ENCODE measurements at places on chromosomes 1 and 21. TPM values are rescaled to one million over a fixed set of nuclear protein-coding genes. Genes with fewer than 3 reads are reported as not detected.

KCNT2 gene
- total RNA-seq: 0.69 TPM

SORT1 gene
- 14.3 TPM for total RNA-seq

HJV gene
- total RNA-seq: not detected

CHI3L2 gene
- 0.55 TPM for total RNA-seq

CDC14A gene
- total RNA-seq: 3.4 TPM

PAFAH2 gene
- 9.0 TPM for total RNA-seq

ARL8A gene
- total RNA-seq: 20.4 TPM

CA14 gene
- total RNA-seq: not detected

LDLRAD1 gene
- not detected for total RNA-seq

IGSF9 gene
- 19.9 TPM for total RNA-seq

TRIM46 gene
- total RNA-seq: 5.4 TPM

DNA sequence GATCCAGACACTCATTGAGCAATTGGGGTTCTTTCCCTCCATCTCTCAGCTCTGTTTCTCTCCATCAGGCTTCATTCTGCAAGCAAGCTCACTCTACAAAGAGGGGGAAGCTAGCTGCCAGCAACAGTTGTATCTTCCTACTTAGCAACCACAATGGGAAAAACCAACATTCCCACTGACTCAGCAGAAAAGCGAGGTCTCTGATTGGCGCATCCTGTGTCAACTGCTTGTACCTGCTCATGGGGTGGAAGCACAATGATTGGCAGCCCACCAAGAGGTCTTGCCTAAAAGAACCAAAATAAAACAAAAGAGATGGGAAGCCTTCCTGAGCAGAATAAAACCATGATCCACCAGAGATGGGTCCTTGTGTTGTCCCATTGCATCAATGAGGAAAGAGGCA, 4.0 kb upstream of the CDA start:
- H3K36me3 ChIP-seq: no peaks in the 10 kb centered on the region
- peaks cover 18% of the 10 kb centered on the region for H3K4me1 ChIP-seq
- H3K27me3 ChIP-seq: no peaks in the 10 kb centered on the region
- DNase-seq: peak; percentile 54
- no peak overlapping the region for H3K4me3 ChIP-seq

DNA sequence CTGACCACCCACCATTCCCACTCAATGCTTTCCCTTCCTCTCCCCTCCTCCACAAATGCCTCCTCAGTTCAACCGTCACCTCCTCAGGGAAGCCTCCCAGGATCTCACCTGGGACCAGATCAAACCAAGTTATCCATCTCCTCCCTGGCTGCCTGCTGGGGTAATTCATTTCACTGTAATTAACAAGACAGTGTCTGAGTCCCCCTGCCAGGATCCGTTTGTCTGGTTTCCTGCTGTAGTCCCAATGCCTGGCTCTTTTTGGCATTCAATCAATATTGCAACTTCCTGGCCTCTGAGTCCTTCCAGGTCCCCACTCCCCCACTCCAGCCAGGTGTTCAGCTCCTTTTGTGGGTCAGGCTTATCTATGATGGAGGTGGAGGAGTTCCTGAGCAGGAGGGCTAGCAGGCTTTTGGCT, 687.7 kb downstream of the PTPRU start:
- no peak overlapping the region for H3K4me3 ChIP-seq
- H3K4me1 ChIP-seq: no peaks in the 10 kb centered on the region
- H3K27me3 ChIP-seq: peaks cover 9% of the 10 kb centered on the region
- DNase-seq: no peak
- no peak overlapping the region for H3K27ac ChIP-seq

- no peaks in the 10 kb centered on the region for H3K36me3 ChIP-seq
- H3K4me1 ChIP-seq: no peaks in the 10 kb centered on the region
- H3K27me3 ChIP-seq: no peaks in the 10 kb centered on the region
- H3K4me3 ChIP-seq: no peak overlapping the region
These were observed 47.7 kb upstream of the HP1BP3 start for GRCh38 chr1:20834780-20835179.

- peak; percentile 39 for DNase-seq
- no peak overlapping the region for H3K27ac ChIP-seq
- peaks cover 11% of the 10 kb centered on the region for H3K4me1 ChIP-seq
- no peaks in the 10 kb centered on the region for H3K27me3 ChIP-seq
- H3K4me3 ChIP-seq: no peak overlapping the region
These were observed 27.7 kb upstream of the PTGFRN start for GRCh38 chr1:116881879-116882520.

DNA sequence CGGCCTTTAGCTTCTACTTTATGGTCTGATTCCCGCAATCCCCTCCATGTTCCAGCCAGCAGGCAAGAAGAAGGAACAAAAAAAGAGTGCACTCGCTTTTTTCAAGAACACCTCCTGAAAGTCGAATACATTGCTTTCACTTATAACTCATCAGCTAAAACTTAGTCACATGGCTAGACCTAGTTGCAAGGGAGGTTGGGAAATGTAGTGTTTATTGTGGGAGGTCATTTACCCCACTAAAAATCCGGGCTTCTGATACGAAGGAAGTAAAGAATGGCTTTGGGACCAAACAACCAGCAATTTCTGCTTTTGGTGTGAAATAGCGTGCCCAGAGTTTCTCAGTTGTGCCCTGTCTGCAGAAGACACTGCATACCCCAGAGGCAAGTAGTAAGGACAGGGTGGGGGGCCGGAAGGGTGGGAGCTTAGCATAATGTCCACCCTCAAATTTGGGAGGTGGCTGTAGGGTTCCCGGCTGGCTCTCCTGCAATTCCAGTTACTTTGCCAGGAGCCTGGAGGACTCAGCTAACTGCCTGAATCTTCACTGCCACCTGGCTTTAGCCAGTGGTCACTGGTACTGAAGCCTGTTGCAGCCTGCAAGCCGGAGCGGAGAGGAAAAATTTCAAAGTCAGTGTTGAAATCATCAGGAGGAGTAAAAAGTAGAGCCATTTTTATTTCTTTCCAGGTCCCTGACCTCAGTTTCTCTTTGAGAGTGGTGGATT, 57.7 kb upstream of the F3 start:
- H3K4me1 ChIP-seq: peaks cover 29% of the 10 kb centered on the region
- no peak overlapping the region for H3K27ac ChIP-seq
- H3K27me3 ChIP-seq: no peaks in the 10 kb centered on the region

DNA sequence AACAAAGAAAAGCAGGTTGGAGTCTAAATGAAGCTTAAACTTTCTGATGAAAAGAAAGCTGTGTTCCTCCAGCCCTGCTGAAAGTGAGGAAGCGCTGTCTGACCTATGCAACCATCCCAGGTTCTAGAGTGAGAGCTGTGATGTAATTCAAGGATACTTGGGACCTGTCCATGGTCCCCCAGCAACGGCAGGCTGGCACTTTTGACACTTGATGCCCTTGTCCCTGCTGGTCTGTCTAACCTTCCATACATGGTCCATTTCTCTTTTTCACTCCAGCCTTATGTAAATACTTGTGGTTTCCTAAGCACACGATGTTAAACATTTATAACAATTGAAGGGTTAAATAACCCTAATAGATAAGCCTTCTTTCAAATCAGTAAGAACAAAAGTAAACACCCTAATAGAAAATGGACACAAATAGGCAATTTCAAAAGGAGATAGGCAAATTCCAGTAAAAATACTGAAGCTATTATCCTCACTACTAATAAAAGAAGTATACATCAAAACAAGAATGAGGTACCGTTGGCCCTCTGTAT, 17.7 kb upstream of the KDM4A start:
- DNase-seq: no peak
- H3K4me3 ChIP-seq: no peak overlapping the region
- H3K4me1 ChIP-seq: peaks cover 8% of the 10 kb centered on the region
- H3K27ac ChIP-seq: no peak overlapping the region
- no peaks in the 10 kb centered on the region for H3K36me3 ChIP-seq

DNA sequence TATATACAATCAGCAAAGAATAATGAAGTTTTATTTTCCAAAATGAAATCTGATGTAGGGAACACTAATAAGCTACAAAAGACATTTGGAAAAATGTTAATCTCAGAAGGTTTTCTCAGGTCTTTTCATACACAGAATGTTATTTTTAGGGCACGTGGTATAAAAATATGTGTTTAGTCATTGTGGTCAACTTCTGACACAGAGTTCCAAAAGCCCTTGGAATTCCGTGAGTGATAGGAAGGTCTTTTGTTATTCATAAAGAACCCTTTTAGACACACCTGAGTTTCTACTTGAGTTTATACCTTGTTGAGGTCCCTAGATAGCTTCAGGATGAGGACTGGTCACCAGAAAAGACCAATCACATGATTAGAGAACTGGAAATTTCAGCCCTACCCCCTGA, 277.6 kb upstream of the NCAM2 start:
- DNase-seq: peak; percentile 63
- H3K27ac ChIP-seq: 0 out of 2 replicates have a peak overlapping the region, but pooled peaks have one; percentile 16
- H3K4me3 ChIP-seq: no peak overlapping the region
- peaks cover 11% of the 10 kb centered on the region for H3K4me1 ChIP-seq

GRCh38 chr1:67339623-67340343, 32.1 kb downstream of the IL12RB2 start:
- peak overlapping the region; percentile 51 for H3K27ac ChIP-seq
- no peaks in the 10 kb centered on the region for H3K36me3 ChIP-seq
- H3K27me3 ChIP-seq: no peaks in the 10 kb centered on the region
- peaks cover 13% of the 10 kb centered on the region for H3K4me1 ChIP-seq
- peak; percentile 76 for DNase-seq

GRCh38 chr1:225998560-225999226, 450 bp downstream of the SDE2 start:
- peak; percentile 38 for DNase-seq
- H3K27me3 ChIP-seq: no peaks in the 10 kb centered on the region
- H3K4me1 ChIP-seq: peaks cover 23% of the 10 kb centered on the region

GRCh38 chr1:59691261-59691660, 123.5 kb upstream of the HOOK1 start:
- H3K27ac ChIP-seq: no peak overlapping the region
- no peak overlapping the region for H3K4me3 ChIP-seq
- H3K4me1 ChIP-seq: no peaks in the 10 kb centered on the region
- no peaks in the 10 kb centered on the region for H3K27me3 ChIP-seq
- no peaks in the 10 kb centered on the region for H3K36me3 ChIP-seq

- no peaks in the 10 kb centered on the region for H3K27me3 ChIP-seq
- no peaks in the 10 kb centered on the region for H3K4me1 ChIP-seq
- DNase-seq: no peak
- no peak overlapping the region for H3K27ac ChIP-seq
- no peaks in the 10 kb centered on the region for H3K36me3 ChIP-seq
- no peak overlapping the region for H3K4me3 ChIP-seq
These were observed 20.7 kb downstream of the PPP1R15B start for GRCh38 chr1:204390751-204391466.

GRCh38 chr1:21384620-21385019, 55.3 kb upstream of the NBPF3 start:
- 0 out of 2 replicates have a peak, but pooled peaks cover 2% of the 10 kb centered on the region for H3K4me1 ChIP-seq
- no peak overlapping the region for H3K27ac ChIP-seq
- H3K4me3 ChIP-seq: no peak overlapping the region
- H3K27me3 ChIP-seq: no peaks in the 10 kb centered on the region

- H3K4me3 ChIP-seq: no peak overlapping the region
- DNase-seq: no peak
- H3K27ac ChIP-seq: no peak overlapping the region
- no peaks in the 10 kb centered on the region for H3K27me3 ChIP-seq
- no peaks in the 10 kb centered on the region for H3K36me3 ChIP-seq
These were observed 7.8 kb downstream of the DIPK1A start for GRCh38 chr1:92953491-92953890.

Data from PC-3 (cell line).